NCI-H524 treated with DMSO at 0.1 percent for 48 hours (cell line): ENCODE measurements at places on chromosomes 3 and 15.

- no peak for DNase-seq
Measured at GRCh38 chr3:46966811-46967210, 9.7 kb downstream of the CCDC12 start.

- DNase-seq, result no peak
Measured at GRCh38 chr3:23183731-23184130, 19.4 kb upstream of the UBE2E2 start.

DNA sequence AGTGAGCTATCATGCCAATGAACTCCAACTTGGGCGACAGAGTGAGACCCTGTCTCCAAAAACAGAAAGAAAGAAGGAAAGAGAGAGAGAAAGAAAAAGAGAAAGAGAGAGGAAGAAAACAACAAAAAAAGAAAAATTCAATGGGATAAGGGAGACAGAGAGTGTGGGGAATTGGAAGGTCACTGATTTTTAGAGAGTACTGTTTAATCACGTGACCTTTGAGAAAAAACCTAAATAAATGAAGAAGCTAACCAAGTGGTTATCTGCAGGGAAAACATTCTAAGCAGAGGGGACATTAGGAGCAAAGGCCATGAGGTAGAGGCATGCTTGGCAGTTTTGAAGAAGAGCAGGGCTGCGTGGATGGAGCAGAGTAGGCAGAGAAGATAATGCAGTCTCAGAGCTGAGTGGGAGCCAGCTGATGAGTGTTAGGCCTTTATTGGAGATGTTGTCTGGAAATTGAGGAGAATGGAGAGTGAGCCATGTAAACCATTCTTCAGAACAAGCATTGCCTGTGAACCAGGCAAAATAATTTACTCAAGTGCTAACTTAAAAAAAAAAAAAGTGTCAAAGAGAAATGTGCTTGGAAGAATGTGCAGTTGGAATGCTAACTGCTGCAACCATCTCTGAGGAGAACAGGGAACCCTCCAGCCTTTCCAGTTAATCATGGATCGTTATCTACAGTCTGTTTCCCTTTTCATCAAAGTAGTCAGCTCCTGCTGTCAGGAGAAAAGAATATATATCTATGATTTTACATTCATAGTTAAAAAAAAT lies 377.3 kb upstream of the SEMA6D start:
- no peak for DNase-seq

DNA sequence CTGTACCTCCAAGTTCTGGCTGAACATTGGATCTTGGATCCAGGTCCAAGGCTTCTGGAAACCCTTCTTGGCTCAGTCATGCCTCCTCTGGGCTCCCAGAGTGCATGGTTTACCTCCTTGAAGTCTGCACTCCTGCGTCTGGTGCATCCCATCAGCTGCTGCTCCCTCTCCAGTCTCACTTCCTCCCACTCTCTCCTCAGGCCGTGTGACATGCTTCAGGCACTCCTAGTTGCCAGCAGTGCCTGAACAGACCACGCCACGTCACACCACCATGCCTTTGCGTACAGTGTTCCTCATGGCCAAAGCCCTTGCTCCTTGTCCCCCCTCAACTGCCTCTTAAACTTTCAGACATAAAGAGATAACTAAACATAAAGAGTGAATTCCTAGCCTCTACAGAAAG lies 5.7 kb downstream of the GPR27 start:
- DNase-seq, result no peak

DNA sequence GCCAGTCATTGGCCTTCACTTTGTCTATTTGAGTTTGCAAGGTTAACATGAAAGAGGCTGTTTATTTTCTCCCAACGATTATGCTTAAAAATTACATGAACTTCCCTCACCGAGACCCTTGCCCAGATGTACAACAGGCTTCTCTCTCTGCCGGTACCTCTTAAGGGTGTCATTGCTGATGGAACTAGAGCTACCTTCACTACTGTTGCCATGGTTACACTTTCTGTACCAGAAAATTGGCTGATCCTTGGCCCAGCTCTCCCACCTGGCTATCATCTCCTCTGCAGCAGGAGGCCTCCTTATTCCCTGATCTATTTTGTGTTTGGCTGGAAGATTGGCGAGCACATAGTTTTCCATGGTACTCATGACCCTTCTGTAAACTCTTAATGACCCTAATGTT lies 24.0 kb upstream of the LIPC start:
- DNase-seq, result no peak

DNA sequence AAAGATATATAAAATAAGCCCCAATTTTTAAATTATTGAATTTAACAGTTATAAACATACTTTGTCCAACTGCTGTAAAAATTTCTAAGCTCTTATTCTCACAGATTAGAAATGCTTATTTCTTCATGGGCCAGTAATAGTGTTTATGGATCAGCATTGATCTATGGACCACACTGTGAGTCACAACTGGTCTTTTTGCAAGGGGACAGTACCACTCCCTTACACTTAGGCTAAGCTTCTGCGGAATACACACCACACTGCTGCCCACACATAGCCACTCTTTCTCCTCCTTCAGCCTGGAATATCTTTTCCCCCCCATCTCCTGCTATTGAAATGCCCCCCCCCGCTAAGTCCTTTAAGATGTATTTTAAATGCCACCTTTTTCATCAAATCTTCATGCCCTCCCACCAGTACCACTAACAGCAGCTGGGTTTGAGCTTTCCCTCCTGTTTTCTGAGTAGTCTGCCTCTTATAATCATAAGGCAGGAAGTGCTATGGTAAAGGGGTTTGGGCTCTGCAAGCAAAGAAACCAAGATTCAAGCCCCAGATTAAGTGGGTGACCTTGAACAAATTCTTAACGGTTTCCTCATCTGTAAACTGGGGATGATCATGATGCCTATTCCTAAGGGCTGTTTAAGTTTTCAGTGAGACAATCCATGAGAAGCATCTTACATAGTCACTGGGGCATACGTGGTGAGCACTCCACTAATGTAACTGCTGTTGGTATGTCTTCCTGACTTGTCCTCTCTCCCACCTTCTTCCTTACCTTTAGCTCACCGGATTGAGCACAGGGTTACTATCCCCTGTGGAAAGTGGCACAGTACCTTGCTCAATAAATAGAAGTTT lies 69.2 kb downstream of the DCUN1D1 start:
- DNase-seq, result no peak

DNA sequence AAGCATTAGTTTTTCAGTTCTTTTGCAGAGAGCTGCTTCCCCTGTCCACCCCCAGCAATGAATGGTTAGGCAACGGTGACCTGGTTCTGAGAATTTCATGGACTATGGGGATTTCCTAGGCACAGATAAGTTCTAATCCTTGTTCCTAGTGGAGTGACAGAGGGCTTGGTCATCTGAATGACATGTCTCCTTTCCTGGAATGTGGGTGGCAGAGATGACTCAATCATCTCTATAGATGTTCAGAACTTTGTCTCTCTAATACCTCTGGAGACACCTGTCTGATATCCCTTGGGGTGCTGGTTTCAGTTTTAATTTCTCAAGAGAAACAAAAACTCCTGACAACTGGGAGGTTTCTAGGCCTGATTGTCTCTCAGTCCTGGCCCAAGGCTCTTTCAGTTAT lies 10.4 kb downstream of the PLA2G4E start:
- DNase-seq, result no peak

DNA sequence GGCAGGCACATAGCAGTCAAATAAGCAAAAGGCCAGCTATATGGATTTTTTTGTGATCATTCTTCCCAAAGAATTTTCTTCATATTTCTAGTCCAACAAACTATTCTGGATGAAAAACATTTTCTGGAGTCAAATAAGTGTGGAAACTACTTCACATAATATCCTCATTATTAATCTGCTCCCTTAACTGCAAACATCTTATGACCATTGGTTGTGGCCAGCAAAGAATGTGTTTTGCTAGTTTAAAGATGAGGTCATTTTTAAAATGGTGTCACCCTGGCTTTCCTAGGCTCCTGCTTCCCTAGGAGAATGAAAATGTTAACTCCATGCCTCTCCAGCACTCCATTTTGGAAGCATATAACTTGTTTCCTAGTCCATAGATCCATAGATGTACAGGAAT lies 118.8 kb downstream of the SST start:
- no peak for DNase-seq

- DNase-seq, result no peak
Measured at GRCh38 chr15:25250906-25251622, 187.8 kb downstream of the UBE3A start.
